ENCODE measurements at places on chromosomes 16 and 17. TPM values are rescaled to one million over a fixed set of nuclear protein-coding genes. Genes with fewer than 3 reads are reported as not detected.

Gene USP36
- total RNA-seq: 38.3 TPM

Gene CRHR1
- total RNA-seq: not detected

Gene KRTAP4-6
- total RNA-seq: not detected

Gene ITGAL
- 16.5 TPM for total RNA-seq

Measured in subcutaneous adipose tissue (tissue), 4 donors.